ENCODE measurements at places on chromosomes 1 and 21. TPM values are rescaled to one million over a fixed set of nuclear protein-coding genes. Genes with fewer than 3 reads are reported as not detected.

GRCh38 chr1:32255072-32256071 is 4.3 kb downstream of the LCK start:
- no peak for DNase-seq

DNA sequence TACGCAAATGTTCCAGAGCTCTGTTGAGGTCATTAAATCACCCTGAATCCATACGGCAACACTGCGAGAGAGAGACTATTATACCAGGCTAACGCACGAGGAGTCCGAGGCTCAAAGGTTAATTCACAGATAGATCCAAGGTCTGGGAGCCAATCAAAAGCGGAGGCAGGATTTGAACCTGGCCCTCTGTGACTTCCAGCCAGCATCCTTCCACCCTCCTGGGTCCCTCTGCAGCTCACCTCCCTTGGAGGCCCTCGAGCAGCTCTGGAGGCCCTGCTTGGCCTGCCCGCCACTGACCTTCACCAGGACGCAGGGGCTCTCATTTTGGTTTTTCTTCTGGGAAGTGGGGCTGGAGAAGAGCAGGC is 42.1 kb downstream of the KIAA1614 start:
- no peak for DNase-seq

DNA sequence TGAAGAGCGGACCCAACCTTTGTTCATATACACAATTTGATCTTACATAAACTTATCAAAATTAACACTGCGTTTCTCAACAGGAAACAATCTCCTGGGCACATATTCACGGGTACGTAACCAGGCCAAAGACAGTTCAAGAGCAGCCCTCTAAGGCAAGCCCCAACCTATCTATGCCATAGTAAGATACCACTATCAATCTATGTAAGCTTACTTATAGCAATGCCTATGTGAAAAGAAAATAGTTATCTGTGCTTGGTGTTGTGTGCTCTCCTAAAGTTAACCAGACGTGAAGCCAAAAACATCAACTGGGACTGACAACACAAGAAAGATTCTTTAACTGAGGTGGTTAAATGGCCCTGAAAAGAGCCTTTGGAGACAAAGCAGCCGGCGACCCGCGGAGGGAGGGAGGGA is 49.4 kb upstream of the BOLA1 start:
- no peak for DNase-seq

GRCh38 chr1:62271948-62272728 is 47.1 kb downstream of the KANK4 start:
- DNase-seq: no peak

- no peak for DNase-seq
Measured at GRCh38 chr1:234536741-234537140, 57.8 kb upstream of the TARBP1 start.

Gene WNT2B
- total RNA-seq: 15.4 TPM

- peak; percentile 28 for DNase-seq
Measured at GRCh38 chr1:156705918-156706656, 704 bp upstream of the CRABP2 start.

DNA sequence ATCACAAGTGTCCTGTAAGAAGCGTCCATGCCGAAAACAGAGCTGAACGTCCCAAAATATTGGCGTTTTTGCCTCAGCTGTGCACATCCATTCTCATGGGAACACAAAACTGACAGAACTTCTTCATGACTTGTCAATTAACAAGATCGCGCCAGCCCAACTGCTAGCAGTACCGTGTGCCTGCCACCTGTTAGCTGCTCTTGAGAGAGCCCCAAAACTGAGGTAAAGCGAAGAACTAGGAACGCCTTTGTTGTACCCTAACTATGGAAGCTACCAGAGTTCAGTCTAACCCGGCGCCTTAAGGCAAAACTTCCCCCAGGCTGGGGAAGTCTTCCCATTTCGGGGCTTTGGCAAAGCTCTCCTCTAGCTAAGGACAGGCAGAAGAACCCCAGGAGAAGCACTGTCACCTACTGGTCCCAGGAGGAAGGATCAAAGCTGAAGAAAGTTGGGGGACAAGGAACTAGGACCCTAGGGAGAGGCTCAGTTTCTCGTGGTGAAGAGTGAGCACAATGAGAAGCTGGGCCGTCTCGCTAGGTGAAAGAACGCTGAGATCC is 719 bp downstream of the EYA3 start:
- no peak for DNase-seq

DNA sequence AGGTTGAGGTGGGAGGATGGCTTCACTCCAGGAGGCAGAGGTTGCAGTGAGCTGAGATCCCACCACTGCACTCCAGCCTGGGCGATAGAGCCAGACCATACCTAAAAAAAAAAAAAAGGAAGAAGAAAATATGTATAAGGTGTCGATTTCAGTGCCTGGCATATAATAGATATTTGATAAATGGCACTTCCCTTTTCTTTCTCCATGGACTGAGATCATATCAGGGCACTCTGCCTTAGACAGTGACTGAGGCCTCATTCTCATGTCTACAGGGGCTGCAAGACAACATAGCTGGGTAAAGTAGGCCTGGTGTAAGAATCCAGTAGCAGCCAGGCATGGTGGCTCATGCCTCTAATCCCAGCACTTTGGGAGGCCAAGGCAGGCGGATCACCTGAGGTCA is 21.2 kb downstream of the PCAT6 start:
- DNase-seq: no peak

- no peak for DNase-seq
Measured at GRCh38 chr1:25703041-25703440, 86.5 kb downstream of the MAN1C1 start.

DNA sequence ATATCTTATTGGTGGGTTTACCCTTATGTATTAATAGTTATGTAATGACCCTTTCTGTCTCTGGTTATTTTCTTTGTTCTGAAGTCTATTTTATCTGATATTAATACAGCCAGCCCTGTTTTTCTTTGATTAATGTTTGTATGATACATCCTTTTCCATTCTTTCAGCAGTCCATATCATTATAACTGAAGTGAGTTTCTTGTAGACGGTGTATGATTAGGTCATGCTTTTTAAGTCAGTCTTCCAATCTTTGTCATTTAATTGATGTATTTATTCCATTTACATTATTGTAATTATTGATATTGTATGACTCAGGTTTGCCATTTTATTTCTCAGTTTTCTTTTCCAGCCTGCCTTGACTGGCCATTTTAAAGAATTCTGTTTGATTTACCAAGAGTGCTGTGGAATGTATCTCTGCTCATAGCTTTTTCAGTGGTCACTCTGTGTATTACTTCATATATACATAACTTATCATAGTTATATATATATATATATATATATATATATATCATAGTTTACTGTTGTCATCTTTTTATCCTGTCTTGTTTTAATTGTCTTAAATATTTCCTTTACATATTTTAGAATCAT is 10.5 kb downstream of the RAB4A start:
- DNase-seq: no peak

Gene LRRC8B
- total RNA-seq: 5.5 TPM

Gene TSSK3
- total RNA-seq: 1.1 TPM

DNA sequence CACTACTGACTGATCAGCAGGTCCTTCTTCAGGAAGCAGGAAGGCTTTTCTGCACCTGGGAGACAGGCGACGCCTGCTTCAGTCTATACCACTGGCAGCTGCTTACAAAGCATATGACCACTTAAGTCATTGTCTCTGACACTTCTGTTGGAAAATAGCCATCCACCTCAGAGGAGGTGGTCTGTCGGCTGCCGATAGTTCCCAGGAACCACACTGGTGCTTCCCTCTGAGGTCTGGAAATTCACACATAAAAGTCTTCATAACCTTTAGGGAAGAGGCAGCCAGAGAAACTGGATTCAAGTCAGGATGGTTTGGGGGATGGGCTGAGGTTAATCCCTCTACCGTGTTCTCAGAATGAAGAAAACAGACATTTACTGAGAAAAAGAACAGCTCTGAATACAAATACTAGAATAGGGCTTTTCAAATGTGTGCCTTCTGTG is 15.6 kb upstream of the SRP9 start:
- no peak for DNase-seq

DNA sequence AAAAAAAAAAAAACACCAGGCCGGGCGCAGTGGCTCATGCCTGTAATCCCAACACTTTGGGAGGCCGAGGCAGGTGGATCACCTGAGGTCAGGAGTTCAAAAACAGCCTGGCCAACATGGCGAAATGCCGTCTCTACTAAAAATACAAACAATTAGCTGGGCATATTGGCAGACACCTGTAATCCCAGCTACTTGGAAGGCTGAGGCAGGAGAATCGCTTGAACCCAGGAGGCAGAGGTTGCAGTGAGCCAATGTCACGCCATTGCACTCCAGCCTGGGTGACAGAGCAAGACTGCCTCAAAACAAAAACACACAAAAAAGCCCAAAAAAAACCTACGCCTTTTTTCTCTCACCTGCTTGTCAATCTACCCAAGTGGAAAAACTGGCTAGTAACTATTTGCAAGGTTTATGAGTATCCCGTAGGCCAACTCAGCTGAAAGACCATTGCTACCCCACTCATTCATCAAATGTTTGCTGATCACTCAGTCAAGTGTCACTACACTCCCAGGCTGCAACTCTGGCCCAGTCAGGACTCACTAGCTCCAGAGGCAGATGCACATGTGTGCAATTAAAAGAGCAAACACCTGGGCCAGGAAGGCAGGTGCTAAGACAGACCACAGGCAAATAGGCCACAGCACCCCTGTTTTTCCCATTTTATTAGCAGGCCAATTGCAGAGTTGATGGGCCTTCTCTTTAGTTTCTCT is 2.0 kb downstream of the CSRP1 start:
- no peak for DNase-seq

DNA sequence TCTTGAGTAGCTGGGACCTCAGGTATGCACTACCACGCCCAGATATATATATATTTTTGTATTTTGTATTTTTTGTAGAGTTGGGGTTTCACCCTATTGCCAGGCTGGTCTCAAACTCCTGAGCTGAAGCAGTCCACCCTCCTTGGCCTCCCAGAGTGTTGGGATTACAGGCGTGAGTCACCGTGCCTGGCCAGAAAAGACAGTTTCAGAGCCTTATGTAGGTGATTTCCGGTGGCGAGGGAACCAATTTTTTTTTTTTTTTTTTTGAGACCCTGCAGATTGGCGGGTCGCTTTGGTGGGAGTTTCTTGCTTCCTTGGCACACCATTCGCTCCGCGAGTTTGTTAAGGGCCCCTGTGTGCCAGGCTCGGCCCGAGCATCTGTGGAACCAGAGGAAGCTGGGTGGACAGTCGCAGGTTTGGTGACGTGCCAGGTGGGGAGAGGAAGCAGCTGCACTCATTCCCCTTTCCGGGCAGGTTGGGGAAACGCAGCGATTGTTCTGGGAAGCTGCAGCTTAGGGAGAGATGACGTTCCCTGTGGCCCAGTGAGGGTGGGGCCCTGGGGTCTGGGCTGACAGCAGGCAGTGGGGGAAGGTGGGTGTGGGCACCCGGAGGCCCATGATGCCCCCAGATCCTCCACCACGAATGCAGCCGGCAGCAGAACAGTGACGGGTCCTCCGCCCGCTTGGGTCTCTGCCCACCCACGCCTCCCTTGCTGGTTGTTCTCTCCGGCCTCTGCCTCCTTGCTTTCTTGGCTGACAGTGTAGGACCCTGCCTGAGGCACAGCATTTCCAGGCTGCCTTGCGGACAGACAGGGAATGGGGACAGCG is 25.1 kb downstream of the SPSB1 start:
- DNase-seq: no peak

GRCh38 chr1:229141689-229142377 is 129.1 kb upstream of the RAB4A start:
- no peak for DNase-seq

Data from thoracic aorta (tissue), 2 donors.